ENCODE measurements at places on chromosomes 16 and 17.

DNA sequence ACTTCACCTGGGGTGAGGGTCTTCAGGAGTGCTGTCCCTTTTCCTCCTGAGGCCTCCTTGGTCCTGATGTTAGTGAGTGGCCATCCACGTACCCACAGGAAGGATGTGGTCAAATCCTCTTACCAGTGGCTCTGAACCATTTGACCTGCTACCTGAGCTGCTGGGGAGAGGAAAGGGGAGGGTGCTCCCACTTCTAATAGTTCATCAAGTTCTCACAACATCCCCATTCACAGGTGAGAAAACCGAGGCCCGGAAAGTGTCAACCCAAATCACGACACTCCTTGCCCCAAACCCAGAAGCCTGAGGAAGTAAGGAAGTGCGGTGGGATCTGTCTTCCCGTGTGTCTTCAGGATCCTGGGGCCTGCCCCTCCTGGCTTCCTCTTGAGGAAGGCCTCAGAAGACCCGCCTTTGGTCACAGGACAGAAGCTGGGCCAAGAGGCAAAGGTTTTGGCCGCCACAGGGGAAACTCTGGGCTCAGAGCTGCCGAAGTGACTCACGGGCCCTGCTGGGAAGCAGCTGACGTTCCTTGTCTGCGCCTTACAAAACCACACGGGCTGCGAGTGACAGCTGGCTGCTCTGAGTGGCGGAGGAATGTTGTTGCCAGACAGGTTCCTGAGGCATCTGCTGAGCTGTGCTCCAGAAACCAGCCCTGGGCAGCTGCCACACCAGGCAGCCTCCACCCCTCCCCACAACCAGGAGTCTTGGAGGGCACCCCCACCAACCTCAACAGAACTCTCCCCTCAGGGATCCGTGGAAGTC, 13.9 kb upstream of the KIFC3 start:
- H3K27ac ChIP-seq: peak overlapping the region; percentile 57
- H3K4me1 ChIP-seq: peaks cover 13% of the 10 kb centered on the region
- H3K27me3 ChIP-seq: no peaks in the 10 kb centered on the region
- no peaks in the 10 kb centered on the region for H3K36me3 ChIP-seq
- no peak for DNase-seq
- H3K4me3 ChIP-seq: no peak overlapping the region

DNA sequence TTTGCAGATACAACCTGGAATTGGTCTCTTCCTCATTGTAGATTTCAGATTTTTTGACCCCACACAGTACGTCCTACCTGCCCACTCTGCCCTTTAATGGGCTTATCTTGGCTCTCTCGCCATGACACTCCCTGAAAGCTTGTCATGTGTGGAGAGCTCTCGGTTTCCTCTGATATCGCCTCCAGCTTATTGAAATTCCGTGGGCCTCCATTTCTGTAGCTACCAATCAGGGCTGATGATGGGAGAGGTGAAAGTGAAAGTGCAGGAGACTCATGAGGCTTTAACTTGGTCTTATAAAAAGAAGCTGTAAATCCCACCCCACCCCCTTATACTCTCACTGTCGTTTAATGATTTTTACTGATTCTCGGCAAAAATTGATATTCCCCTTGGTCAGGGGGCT, 17.7 kb downstream of the HOXB1 start:
- no peaks in the 10 kb centered on the region for H3K36me3 ChIP-seq
- DNase-seq: no peak
- no peaks in the 10 kb centered on the region for H3K27me3 ChIP-seq

GRCh38 chr17:36892112-36892838, 45.0 kb upstream of the LHX1 start:
- no peaks in the 10 kb centered on the region for H3K36me3 ChIP-seq
- no peaks in the 10 kb centered on the region for H3K4me1 ChIP-seq
- DNase-seq: no peak
- H3K4me3 ChIP-seq: no peak overlapping the region
- no peaks in the 10 kb centered on the region for H3K27me3 ChIP-seq
- H3K27ac ChIP-seq: no peak overlapping the region

DNA sequence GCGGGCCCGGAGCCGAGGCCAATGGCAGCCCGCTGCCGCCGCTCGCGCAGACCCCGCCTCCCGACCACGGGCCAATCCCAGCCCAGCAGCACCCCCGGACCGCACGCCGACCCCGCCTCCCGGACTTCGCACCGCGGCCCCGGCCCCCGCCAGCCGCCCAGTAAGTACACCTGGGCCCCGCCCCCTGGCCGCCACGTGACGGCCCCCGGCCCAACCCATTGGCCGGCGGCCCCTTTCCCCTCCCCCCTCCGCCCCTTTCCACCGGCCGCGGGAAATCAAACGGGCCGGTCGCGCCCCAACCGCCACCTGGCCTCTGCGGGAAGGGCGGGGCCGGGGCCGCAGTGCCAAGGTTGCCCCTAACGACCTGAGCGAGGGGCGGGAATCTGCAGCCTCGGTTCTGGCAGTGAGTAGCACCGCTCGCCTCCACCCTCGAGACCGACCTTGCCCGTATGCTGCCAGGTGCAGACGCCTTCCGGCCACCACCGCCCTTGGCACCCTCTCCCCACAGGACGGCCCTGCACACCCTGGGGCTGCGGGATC, at the start of gene YBX2:
TSS of gene YBX2 (minus strand) at position 26 of the 540 bp plus-strand sequence. CDS start 139 bp downstream, outside the sequence.
- peak within 1 kb of the TSS; percentile 68 for H3K27ac ChIP-seq
- DNase-seq: no peak
- no peaks in the 10 kb centered on the region for H3K36me3 ChIP-seq
- no peaks in the 10 kb centered on the region for H3K27me3 ChIP-seq

DNA sequence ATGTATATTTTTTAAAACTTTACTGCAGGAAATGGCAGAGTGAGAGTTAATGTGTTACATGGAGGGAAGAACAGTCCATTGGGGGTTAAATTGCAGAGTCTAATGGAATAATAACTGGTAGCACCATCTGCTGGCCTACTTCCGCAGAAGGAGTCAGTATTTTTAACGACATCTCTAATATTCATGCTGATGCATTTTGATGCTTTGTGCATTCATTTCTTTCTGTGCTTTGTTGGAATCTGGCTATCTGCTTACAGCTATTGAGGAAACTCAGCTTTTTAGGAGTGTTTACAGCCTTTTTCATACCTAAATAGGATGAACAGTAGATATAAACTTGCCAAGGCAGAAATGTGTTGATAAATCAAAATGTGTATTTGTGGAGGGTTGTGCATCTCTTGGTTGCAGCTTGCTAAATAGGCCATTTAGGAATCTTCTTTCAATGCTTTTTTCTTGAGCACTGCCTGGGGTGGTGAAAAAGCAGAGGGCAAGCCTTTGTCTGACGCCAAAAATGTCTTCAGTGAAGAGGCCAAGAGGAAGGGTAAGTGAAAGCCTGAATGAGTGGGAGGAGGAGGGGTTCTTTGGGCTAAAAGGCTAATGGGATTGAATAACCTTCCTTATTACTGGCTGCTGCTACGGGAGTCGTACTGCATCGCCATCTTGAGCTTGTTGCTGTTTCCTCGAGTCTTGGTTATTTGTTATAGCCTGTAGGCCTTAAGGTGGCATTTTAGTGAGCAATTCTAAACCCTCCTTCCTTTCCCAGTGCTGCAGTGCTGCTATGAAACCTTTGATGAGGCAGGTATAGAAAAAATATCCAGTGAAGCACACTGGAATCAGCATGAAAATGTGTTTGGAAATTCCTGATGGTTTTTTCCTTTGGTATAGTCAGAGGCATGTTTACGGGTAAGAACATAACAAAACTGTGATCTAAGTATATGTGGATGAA, 153.3 kb downstream of the CHD9 start:
- H3K27ac ChIP-seq: peak overlapping the region; percentile 94
- no peaks in the 10 kb centered on the region for H3K4me1 ChIP-seq
- DNase-seq: peak; percentile 50
- H3K4me3 ChIP-seq: peak overlapping the region; percentile 78
- no peaks in the 10 kb centered on the region for H3K27me3 ChIP-seq

GRCh38 chr16:53530046-53530445, 27.0 kb upstream of the AKTIP start:
- no peak overlapping the region for H3K27ac ChIP-seq
- H3K4me1 ChIP-seq: no peaks in the 10 kb centered on the region
- no peak overlapping the region for H3K4me3 ChIP-seq
- no peaks in the 10 kb centered on the region for H3K36me3 ChIP-seq

- peaks cover 2% of the 10 kb centered on the region for H3K4me1 ChIP-seq
- H3K4me3 ChIP-seq: no peak overlapping the region
- no peak for DNase-seq
Observed at GRCh38 chr17:27498615-27499309, 42.5 kb downstream of the KSR1 start.

- H3K27ac ChIP-seq: no peak overlapping the region
- DNase-seq: no peak
- no peaks in the 10 kb centered on the region for H3K27me3 ChIP-seq
- no peaks in the 10 kb centered on the region for H3K36me3 ChIP-seq
- H3K4me1 ChIP-seq: peaks cover 6% of the 10 kb centered on the region
Observed at GRCh38 chr17:4839965-4840892, 7.1 kb downstream of the MINK1 start.

DNA sequence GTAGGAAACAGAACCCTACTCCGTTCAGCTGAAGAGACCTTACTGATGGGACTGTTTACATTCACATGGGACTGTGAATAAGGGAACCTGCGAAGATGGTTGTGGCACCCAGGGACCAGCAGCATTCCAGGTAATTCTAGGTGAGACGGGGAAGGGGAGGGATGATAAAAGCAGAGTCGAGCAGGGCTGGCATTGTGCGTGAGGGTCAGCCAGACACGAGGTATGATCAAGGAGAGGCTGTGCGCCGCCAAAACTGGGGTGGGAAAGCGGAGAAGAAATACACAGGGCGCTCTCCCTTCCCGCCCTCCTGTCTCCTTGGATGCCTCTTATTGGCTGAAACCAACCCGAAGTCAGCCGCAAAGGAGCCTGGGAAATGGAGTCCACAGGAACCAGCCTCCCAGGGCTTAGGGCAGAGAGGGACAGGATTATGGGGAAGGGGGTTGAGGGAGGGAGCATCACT, 38.4 kb upstream of the CSNK2A2 start:
- peak overlapping the region; percentile 64 for H3K4me3 ChIP-seq
- no peaks in the 10 kb centered on the region for H3K36me3 ChIP-seq
- H3K27me3 ChIP-seq: peaks cover 7% of the 10 kb centered on the region

DNA sequence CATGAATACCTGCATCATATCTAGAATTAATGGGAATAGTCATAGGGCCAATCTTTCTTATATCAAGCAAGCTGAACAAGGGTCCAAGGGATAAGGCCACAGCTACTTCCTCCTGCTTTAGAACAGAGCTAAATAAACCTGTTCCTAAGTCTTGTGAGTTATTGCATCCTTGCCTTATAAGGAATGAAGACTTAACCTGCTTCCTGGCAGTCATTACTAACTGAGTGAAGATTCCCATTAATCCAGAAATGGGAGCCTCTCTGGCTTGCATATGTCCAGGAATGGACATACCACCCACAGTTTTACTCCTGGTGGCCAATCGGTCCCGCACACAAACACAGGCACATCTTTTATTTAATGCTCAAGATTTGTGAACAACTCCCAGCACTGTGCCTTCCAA, 35.9 kb upstream of the SKAP1 start:
- no peaks in the 10 kb centered on the region for H3K27me3 ChIP-seq
- H3K36me3 ChIP-seq: no peaks in the 10 kb centered on the region
- no peak overlapping the region for H3K4me3 ChIP-seq
- H3K4me1 ChIP-seq: no peaks in the 10 kb centered on the region

DNA sequence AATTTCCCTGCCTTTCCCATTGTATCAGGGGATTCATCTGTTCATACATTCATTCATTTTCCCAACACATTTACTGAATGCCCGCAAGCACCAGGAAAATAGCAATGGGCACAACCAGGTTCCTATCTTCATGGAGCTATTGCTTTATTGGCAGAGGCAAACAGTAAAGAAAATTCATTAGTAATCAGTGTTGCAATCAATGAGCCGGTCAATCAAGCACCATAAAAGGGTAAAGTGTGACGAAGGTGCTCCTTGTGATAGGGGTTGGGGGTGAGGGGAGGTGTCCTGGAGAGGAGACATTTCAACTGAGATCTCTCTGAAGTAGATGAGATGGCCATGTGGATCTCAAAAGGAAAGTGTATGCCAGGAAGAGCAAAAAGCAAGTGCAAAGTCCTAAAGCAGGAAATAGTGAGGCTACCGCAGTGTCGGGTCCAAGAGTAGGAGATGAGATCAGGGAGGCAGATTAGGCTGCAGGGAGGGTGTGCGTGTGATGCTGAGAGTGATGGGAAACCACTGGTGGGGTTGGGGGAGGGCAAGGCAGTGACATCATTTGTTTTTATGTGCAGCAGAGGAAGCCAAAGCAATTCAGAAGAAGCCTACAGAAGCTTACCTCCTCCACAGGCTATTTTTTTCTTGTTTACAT, 28.4 kb downstream of the CDH13 start:
- H3K4me1 ChIP-seq: no peaks in the 10 kb centered on the region
- no peaks in the 10 kb centered on the region for H3K36me3 ChIP-seq
- H3K27me3 ChIP-seq: peaks cover 2% of the 10 kb centered on the region
- no peak overlapping the region for H3K27ac ChIP-seq

DNA sequence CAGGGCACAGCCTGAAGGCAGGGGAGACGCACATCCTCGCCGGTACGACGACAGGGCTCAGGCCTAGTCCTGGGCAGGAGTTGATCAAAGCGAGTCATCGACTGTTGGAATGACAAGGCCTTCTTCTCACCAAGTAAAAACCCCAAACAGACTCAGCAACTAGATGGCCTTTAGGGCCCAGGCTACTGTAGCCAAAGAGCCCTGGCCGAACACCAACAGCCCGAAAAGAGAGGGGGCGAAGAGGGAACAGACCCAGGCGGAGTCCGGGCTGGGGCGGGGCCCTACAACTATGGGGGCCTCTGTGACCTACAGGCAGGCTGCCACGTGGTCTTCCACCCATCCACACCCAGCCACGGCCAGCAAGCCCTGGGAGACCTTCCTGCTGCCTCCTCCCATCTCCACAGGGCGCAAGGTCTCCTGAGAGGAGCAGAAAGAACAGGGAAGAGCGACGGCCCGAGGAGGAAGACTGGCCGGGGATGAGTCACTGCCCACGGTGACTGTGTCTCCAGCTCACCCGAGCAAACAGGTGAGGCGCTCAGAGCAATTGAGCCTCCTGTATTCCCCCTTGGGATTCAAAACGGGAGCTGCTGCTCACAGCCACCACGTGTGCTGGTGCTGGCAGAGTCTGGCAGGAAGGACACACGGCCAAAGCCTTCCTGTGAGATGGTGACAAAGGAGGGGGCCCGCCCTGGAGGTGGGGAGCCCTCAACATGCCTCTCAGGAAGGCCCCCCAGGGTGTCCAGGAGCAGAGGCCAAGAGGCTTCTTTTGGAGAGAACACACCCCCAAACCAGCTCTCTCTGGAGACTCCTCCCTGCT, 17.7 kb downstream of the SLC16A3 start:
- peaks cover 57% of the 10 kb centered on the region for H3K4me1 ChIP-seq
- DNase-seq: no peak
- H3K36me3 ChIP-seq: peaks cover 8% of the 10 kb centered on the region
- no peak overlapping the region for H3K4me3 ChIP-seq

GRCh38 chr16:85819771-85820170, 20.3 kb downstream of the COX4I1 start:
- no peaks in the 10 kb centered on the region for H3K27me3 ChIP-seq
- H3K36me3 ChIP-seq: no peaks in the 10 kb centered on the region
- DNase-seq: no peak
- H3K27ac ChIP-seq: no peak overlapping the region

DNA sequence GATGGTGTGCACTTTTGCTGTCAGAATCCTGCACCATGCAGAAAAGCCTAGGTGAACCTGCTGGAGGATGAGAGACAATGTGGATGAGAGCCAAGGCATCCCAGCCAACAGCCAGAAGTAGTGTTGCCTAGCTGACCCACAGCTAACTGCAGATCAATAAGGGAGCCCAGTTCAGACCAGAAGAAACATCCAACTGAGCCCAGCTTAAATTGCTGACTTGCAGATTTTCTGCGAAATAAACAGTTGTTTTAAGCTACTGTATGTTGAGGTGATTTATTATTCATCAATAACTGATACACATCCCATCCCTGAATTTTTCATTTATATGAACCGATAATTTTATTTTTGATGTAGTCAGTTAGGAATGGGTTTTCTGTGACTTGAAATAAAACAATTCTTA, 39.2 kb upstream of the TOX3 start:
- no peaks in the 10 kb centered on the region for H3K36me3 ChIP-seq
- no peak for DNase-seq
- no peaks in the 10 kb centered on the region for H3K27me3 ChIP-seq
- no peak overlapping the region for H3K27ac ChIP-seq
